ENCODE measurements at places on chromosomes 16 and 17.
A peak's percentile ranks its signal among the peaks of the same experiment; 100 is the strongest.

DNA sequence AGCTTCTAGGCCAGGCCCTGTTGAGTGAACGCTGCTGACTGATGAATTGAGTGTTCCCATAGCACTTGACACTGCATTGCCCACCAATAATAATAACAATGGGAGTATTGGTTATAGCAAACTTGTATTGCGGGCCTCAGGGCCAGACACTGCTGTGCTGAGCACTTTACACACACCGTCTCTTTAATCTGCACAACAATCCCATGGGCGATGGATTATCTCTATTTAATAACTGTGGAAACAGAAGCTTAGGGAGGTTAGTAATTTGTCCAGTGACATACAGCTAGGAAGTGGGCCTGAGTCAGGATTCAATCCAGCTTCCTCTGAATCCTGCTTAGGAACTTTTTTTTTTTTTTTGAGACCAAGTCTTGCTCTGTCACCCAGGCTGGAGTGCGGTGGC, 11.2 kb downstream of the ARHGAP23 start:
- H3K27me3 ChIP-seq: no peaks in the 10 kb centered on the region
- H3K4me1 ChIP-seq: peaks cover 12% of the 10 kb centered on the region
- DNase-seq: no peak
- H3K4me3 ChIP-seq: no peak overlapping the region

GRCh38 chr16:47888142-47888541, 267.7 kb downstream of the ABCC12 start:
- peak overlapping the region; percentile 47 for H3K27ac ChIP-seq
- no peaks in the 10 kb centered on the region for H3K27me3 ChIP-seq
- peaks cover 14% of the 10 kb centered on the region for H3K4me1 ChIP-seq
- DNase-seq: peak; percentile 67
- no peak overlapping the region for H3K4me3 ChIP-seq

- H3K36me3 ChIP-seq: no peaks in the 10 kb centered on the region
- DNase-seq: no peak
- H3K4me1 ChIP-seq: peaks cover 13% of the 10 kb centered on the region
- no peak overlapping the region for H3K4me3 ChIP-seq
- peaks cover 5% of the 10 kb centered on the region for H3K27me3 ChIP-seq
Measured at GRCh38 chr17:17402558-17402957, 74.2 kb upstream of the MED9 start.

GRCh38 chr17:21445091-21445650, 69.0 kb downstream of the KCNJ12 start:
- H3K27ac ChIP-seq: no peak overlapping the region
- no peak for DNase-seq
- no peaks in the 10 kb centered on the region for H3K36me3 ChIP-seq
- no peak overlapping the region for H3K4me3 ChIP-seq
- H3K4me1 ChIP-seq: no peaks in the 10 kb centered on the region

- no peaks in the 10 kb centered on the region for H3K36me3 ChIP-seq
- peaks cover 3% of the 10 kb centered on the region for H3K27me3 ChIP-seq
- no peak overlapping the region for H3K27ac ChIP-seq
- no peaks in the 10 kb centered on the region for H3K4me1 ChIP-seq
- DNase-seq: no peak
- H3K4me3 ChIP-seq: no peak overlapping the region
Measured at GRCh38 chr16:83940630-83941378, 12.2 kb upstream of the OSGIN1 start.

DNA sequence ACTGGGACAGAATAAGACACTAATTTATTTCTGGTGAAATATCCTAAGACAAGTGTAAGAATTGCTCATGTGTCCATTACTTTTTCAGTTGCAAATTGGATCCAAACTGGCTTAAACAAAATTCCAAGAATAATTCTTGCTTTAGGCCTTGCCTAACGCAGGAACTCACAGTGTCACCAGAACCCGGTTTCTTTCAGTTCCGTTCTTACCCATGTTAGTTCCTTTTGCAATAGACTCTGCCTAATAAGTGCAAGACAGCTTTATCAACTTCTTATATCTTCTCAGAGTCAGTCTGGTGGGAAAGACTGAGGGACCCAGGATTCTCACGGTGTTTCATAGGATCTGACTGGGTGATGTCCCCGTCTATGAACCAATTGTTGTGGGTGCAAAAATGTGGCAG, 24.7 kb downstream of the GDE1 start:
- H3K36me3 ChIP-seq: peaks cover 4% of the 10 kb centered on the region
- H3K27ac ChIP-seq: no peak overlapping the region

- no peaks in the 10 kb centered on the region for H3K36me3 ChIP-seq
- H3K27ac ChIP-seq: no peak overlapping the region
- no peak for DNase-seq
- H3K4me3 ChIP-seq: no peak overlapping the region
Measured at GRCh38 chr17:57253362-57254065, 2.8 kb upstream of the MSI2 start.

- peaks cover 17% of the 10 kb centered on the region for H3K36me3 ChIP-seq
- no peaks in the 10 kb centered on the region for H3K27me3 ChIP-seq
- H3K27ac ChIP-seq: peak overlapping the region; percentile 81
- H3K4me3 ChIP-seq: peak overlapping the region; percentile 82
- no peak for DNase-seq
- H3K4me1 ChIP-seq: peaks cover 21% of the 10 kb centered on the region
Measured at GRCh38 chr16:2776500-2777139, 460 bp downstream of the ELOB start.

- no peak overlapping the region for H3K27ac ChIP-seq
- no peak overlapping the region for H3K4me3 ChIP-seq
- H3K36me3 ChIP-seq: no peaks in the 10 kb centered on the region
- no peaks in the 10 kb centered on the region for H3K27me3 ChIP-seq
- no peak for DNase-seq
- H3K4me1 ChIP-seq: peaks cover 11% of the 10 kb centered on the region
Measured at GRCh38 chr16:11016524-11016988, 72.2 kb downstream of the CLEC16A start.

DNA sequence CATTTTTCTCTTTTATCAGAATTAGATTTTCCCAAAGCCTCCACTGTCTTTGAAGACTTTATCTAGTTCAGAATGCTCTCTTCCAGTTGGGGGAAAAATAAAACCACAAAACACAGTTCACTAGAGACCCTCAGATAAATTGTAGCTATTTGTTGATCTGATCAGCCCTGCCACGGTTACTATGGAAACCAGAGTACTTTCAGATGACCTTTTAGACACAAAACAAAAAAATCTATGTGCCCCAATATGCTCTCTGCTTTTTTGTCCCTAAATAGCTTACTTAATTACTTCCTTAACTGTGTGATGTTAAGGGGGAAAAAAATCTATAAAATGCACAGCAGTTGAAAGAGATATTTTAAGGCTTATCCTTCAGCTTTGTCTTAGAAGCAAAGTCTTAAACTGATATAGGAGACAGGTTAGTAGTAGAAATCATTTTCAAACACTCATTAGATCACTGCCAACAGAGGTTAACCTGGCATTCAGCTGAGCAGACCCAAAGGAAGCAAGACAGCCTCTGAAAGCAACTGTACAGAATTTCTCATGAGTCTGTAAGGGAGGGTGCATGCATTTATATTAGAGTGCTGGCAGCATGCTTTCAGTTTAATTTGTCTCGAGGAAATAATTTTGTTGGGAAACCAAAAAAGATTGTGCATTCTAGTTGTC, 129.9 kb upstream of the CACNG5 start:
- no peaks in the 10 kb centered on the region for H3K27me3 ChIP-seq
- DNase-seq: no peak
- H3K27ac ChIP-seq: no peak overlapping the region
- H3K36me3 ChIP-seq: no peaks in the 10 kb centered on the region

DNA sequence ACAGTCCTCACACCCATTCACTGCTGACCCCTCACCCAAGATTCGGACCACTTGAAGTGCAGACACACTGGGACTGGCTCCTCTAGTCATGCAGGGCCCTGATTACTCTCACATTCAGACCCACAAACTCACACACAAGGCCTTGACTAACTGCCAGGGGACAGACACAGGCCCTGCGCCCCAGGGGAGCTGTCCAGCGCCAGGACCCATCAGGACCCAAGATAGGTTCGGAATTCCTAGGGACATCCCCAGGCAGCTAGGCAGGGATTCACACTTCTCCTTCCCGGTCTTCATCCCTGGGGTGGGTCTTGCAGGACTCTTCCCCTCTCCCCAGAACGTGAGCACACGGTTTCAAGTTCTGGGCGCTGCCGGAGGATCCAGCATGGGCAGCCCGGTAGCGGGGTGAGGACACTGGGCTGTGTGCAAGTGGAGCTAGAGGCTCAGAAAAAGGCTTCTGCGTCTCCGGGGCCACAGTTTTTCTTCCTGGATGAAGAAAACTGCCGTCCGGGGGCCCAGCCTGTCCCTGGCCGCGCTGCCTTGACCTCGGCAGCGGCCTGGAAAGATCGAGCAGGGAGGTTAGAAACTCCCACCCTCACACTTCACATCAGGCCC, 1.6 kb downstream of the SEZ6 start:
- H3K36me3 ChIP-seq: no peaks in the 10 kb centered on the region
- no peak overlapping the region for H3K4me3 ChIP-seq
- H3K27ac ChIP-seq: no peak overlapping the region
- H3K27me3 ChIP-seq: peaks cover 42% of the 10 kb centered on the region

DNA sequence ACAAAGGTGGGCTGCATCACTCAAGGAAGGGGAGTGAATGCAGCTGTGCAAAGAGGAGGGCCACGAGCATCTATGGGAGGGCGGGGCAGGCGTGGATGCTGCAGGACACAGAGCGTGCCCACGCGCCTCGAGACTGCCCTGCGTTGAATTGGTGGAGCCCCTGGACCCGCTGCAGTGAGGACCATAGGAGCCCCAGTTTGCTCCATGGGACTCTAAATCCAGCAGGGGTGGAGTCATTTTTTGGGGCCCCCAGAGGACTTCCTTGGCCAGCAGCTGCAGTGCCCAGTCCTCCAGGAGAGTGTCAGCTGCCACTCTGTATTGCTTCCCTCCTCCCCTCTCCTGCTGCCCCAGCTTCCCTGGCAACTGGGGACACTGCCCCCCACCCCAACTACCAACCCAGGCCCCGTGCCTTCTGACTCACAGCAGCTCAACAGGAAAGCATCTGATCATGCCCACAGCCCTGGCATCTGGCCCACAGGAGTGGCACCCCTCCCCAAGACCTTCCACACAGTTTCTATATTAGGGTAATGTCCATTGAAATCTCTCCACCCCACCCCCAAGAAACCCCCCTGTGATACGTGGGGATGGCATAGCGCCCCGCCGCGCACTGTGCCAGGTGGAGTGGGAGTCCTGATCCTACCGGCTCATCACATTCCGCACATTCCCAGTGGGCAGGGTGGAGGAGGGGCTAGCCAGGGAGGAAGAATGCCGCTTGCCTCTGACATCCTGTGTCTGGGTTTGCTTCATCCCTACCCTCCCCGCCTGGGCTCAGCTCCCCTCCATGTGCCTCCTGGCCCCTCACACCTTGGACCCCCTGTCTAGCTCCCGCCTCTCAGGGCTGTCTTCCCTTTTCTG, 27.8 kb upstream of the ITGA3 start:
- peak overlapping the region; percentile 80 for H3K27ac ChIP-seq
- peaks cover 23% of the 10 kb centered on the region for H3K4me1 ChIP-seq
- DNase-seq: peak; percentile 52
- H3K36me3 ChIP-seq: no peaks in the 10 kb centered on the region
- no peaks in the 10 kb centered on the region for H3K27me3 ChIP-seq

- no peak overlapping the region for H3K27ac ChIP-seq
- no peaks in the 10 kb centered on the region for H3K4me1 ChIP-seq
- DNase-seq: no peak
- H3K4me3 ChIP-seq: no peak overlapping the region
- H3K36me3 ChIP-seq: no peaks in the 10 kb centered on the region
Measured at GRCh38 chr17:10435096-10435495, 13.3 kb upstream of the MYH8 start.

- no peak overlapping the region for H3K27ac ChIP-seq
- DNase-seq: no peak
- no peaks in the 10 kb centered on the region for H3K36me3 ChIP-seq
- no peak overlapping the region for H3K4me3 ChIP-seq
Measured at GRCh38 chr16:48492133-48492532, 106.9 kb upstream of the SIAH1 start.

- H3K36me3 ChIP-seq: peaks cover 7% of the 10 kb centered on the region
- H3K4me3 ChIP-seq: no peak overlapping the region
- no peak for DNase-seq
- no peak overlapping the region for H3K27ac ChIP-seq
- H3K27me3 ChIP-seq: no peaks in the 10 kb centered on the region
Measured at GRCh38 chr16:67803894-67804293, 2.5 kb downstream of the RANBP10 start.

- no peaks in the 10 kb centered on the region for H3K36me3 ChIP-seq
- DNase-seq: no peak
- H3K4me1 ChIP-seq: peaks cover 16% of the 10 kb centered on the region
- no peak overlapping the region for H3K4me3 ChIP-seq
Measured at GRCh38 chr16:85650135-85650843, 37.2 kb downstream of the GSE1 start.

DNA sequence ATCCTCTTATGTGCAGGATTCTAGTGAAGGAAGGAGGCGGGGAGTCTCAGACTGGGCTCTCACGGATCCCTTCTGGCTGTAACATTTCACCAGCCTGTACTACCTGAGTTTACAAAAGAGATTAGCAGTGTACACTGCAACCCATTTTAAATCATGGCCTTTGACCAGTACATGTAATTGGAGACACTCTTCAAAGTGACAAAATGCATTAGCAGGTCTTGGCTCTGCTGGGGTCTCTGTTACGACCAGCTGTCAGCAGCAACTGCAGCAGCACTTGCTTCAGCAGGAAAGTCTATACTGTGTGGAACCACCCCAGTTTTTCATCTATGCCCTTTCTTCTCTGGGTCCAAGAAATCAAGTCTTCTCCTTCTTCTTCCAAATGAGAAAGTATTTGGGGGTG, 322.8 kb upstream of the ASIC2 start:
- no peak for DNase-seq
- H3K4me1 ChIP-seq: no peaks in the 10 kb centered on the region
- H3K36me3 ChIP-seq: no peaks in the 10 kb centered on the region

DNA sequence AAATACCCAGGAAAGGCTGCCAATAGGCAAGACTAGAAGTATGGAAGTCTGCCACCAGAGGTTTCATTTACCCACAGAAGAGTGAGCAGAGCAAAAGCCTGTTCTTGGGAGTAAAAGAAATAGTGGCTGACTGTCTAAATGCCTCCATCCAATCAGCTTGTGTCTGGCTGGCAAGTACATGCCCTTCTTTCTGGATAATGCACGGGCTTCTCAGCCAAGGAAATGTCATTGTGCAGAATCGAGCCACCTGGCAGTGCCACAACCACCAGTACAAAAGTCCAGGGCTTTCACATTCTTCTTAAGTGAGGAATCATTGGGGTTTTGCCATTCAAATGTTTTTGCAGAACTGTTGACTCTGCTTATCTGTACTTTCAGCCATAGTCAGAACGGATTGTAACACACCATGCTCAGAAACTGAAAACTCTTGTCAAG, 10.1 kb upstream of the ERCC4 start:
- H3K27ac ChIP-seq: no peak overlapping the region
- no peaks in the 10 kb centered on the region for H3K36me3 ChIP-seq
- H3K4me1 ChIP-seq: no peaks in the 10 kb centered on the region
- H3K27me3 ChIP-seq: no peaks in the 10 kb centered on the region

GRCh38 chr17:77885678-77886386, 72.7 kb upstream of the TNRC6C start:
- no peak overlapping the region for H3K4me3 ChIP-seq
- H3K27ac ChIP-seq: no peak overlapping the region
- peaks cover 32% of the 10 kb centered on the region for H3K4me1 ChIP-seq
- H3K27me3 ChIP-seq: peaks cover 34% of the 10 kb centered on the region
- no peak for DNase-seq
- no peaks in the 10 kb centered on the region for H3K36me3 ChIP-seq

All from astrocyte (in vitro differentiated cells and primary cell).